ENCODE measurements at places on chromosomes 2 and 18. TPM values are rescaled to one million over a fixed set of nuclear protein-coding genes. Genes with fewer than 3 reads are reported as not detected.
A peak's percentile ranks its signal among the peaks of the same experiment; 100 is the strongest.

Gene VIT
- 6.8 TPM for total RNA-seq

Gene DLGAP1
- total RNA-seq, result 0.35 TPM

DNA sequence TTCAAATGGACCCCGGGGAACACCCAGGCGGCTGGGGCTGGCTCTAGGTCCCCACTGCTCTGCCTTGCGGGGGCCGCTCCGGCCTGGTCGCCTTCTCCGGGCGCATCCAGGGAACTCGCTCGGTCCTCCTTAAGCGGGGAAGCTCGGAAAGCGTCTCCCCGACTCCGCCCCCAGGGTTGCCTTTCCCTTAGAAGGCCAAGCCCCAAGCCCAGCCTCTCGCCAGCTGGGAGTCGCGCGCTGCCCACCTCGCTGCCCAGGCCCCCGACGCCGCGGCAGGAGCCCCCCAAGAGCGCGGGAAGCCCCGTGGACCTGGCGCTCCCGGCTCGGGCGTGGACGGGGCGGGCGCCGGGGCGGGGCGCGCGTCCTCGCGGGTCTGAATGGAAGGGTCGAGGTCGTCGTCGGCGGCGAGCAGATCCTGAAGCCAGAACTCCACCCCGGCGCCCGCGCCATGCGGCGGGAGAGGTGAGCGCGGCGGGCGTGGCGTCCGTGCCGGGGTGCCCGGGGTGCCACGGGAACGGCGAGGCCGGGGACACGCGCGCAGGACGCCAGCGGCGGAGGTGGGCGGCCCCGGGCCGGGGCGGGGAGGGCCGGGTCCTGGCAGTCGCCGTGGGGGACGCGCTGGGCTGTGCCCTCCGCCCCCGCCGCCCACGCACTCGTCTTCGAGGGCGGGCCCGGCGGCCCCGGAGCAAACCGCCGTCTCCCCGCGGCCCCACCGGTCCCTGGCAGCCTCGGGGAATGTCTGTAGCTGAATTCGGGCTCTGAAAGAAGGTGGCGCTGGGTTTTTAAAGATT is at the start of gene BOK:
BOK (plus strand) TSS at position 214 of the 791 bp plus-strand sequence. CDS start 739 bp downstream, outside the sequence.
- peak; percentile 59 for DNase-seq

DNA sequence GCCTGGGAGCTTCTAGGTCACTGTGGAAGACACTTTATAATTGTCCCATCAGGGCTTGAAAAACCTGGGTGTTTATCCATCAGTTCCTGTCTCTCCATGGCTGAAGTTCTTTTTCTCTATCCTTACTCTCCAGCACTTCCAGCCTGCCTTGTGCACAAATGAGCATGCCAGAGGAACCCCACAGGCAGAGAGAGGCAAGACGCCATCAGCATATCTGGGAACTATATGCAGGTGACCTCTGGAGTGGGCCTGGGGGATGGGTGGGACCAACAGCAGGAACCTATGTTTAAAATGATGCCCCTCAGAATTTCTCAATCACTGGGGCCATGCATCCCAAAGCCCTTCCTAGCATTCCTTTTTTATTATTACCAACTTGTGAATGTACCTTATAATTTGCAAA is 156.2 kb upstream of the PARD3B start:
- no peak for DNase-seq

DNA sequence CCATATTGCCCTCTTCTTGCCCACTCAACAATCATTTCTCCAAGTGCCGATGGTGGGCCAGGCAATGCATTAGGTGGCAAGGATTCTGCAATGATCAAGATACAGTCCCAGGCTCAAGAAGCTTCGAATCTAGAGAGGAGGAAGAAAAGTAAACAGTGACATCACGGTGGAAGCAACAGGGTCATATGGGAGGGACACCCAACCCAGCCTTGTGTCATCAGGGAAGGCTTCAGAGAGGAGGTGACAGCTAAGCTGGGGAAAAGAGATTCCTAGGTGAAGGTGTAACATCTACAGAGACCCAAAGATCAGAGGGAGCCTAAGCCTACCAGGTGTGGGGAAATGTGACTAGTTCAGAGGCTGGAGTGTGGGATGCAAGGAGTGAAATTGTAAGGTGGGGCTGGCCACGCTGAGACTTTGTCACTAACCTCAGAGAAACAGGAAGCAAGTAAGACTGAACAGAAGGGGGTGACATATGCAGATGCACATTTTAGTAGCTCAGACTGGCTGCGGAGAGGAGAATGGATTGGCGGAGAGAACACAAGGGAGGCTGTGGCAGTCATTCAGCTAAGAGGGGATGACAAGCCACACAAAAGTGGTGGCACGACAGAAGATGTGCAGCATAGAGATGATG is 104.9 kb downstream of the ANKRD44 start:
- no peak for DNase-seq

GRCh38 chr2:28287256-28287915 is 105.3 kb upstream of the FOSL2 start:
- no peak for DNase-seq

DNA sequence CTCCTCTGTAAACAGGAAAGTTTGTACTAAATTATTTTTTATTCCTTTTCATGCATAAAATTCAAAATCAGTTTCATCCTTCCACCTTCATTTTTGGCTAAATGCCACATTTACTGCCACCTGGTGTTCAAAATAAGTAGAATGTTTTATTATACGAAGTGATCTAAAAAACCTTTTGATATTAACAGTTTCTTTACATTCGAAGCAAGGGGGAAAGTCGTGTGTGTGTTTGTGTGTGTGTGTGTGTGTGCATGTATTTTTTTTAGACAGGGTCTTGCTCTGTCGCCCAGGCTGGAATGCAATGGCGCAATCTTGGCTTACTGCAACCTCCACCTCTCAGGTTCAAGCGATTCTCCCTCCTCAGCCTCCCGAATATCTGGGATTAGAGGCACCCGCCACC is 9.0 kb upstream of the SCN9A start:
- no peak for DNase-seq

DNA sequence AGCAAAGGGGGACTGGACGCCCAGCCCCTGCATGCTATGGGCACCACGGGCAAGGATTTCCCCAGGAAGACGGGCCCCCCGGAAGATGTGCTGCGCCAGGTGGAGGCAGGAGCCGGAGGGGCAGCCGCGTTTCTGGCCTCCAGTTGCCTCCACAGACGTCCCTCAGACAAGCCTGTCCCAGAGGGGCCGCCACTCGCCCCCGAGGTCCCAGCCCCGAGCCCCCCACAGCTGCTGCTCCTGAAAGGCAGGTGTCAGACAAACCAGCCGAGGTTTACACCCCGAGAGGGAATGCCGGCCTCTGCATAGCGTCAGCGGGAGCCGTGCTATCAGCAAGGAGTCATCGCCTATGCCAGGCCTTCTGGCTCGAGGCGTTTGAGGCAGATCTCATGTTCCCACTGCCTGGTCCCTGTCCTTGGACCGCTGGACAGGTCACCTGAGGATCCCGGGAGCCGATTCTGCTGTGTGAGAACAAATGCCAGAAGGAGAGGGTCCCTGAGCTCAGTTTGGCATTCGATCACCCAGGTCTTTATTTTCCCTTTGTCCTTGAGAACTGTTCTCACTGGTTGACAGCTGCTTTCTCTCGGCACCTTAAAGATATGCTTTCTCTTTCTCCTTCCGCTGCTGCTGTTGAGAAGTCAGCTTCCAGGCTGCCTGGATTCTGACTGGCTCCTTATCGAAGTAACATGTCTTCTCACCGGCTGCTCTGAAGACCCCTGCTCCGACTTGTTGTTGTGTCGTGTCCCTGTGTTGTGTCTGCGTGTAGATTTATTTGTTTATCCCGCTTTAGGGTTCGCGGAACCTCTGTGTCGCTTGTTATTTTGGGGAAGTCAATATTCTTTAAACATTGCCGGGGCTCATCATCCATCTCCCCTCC is 20.6 kb downstream of the CROCC2 start:
- peak; percentile 51 for DNase-seq

GRCh38 chr2:240024766-240025165 is 376 bp downstream of the NDUFA10 start:
- DNase-seq, result no peak

DNA sequence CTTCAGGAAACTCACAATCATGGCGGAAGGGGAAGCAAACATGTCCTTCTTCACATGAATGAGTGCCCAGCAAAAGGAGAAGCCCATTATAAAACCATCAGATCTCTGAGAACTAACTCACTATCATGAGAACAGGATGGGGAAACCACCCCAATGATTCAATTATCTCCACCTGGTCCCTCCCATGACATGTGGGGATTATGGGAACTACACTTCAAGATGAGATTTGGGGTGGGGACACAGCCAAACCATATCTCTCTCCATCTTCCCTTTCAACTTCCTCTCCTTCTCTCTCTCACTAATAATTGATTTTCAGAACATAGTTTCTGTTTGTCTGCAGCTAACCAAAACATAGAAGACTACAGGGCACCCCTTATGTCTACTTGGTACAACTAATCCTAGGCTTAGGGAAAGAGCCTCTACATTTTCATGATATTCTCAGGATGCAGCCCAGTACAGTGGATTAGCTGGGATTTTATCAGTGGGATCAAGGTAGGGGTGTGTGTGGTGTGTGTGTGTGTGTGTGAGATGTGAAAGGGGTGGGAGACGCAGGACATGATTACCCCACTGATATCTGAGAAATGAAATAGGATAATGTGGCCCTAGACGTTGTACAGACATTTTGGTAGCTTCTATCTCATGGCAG is 2.8 kb upstream of the ATF2 start:
- no peak for DNase-seq

DNA sequence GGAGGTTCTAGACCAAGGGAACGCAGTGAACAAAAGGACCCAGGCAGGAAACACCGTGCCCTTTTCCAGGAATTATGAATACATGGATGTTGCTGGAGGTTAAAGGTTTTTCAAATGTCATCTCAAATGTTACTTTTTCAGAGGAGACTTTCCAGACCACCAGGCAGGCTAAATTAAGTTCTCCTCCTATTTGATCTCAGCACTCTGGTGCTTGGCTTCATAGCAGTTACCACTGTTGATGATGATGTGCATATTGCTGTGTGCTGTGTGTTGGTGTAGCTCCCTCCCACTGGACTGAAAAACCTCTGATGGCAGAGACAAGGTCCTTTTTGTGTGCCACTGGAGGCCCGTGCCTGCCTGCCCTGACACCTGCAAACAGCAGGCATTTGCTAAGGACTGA is 137.3 kb upstream of the PTPRM start:
- no peak for DNase-seq

Gene ANO7
- total RNA-seq, result 2.0 TPM

DNA sequence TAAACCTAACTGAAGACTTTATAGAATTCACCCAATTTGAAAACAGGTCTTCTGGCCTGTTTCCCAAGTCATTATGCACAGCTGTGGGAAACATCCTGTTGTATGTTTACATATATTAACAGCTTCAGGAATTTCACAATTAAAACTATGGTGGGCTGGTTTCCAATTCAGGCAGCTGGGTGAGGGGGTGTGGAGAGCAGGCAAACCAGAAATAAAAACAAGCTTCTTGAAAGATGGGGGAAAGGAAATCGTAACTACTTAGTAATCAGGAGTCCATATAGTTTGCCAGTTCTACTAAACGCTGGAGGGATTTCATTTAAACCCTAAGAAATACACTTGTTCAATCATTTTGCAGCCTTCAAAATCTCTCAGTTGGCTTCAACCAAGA is 22.8 kb downstream of the ATP8B1 start:
- DNase-seq, result no peak

Gene NPPC
- total RNA-seq, result 7.0 TPM

DNA sequence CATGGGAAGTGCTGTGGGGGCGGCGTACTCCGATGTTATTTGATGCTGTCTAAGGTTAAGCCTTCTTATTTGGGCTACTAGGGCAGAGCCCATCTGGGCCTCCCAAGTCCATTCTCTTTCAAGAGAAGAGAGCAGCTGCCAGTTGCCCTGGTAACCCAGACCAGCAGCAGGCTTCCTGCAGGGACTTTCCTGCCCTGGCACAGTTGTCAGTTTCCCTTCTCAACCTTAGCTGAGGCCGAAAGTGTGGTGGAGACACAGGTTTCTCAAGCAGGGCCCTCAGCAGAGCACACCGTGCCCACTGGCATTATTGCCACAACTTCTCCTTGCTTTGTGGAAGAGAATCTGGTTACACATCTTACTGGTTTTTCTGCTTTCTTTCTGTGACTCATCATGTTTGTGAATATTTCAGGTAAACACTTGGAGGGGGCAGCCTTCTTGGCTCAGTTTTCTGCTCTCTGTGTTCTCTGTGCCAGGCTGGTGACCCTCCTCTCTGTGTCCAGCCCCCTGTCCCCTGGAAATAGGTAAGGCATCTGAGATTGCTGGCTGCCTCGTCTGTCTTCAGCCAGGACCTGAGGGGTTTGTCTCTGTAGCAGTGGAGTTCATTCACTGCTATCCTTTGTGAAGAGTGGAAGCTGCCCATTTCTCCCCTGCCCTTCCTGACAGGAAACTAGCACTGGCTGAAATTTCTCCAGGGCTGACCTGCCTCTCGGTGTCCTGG is 111.0 kb downstream of the B3GNT2 start:
- no peak for DNase-seq

Gene GALNT3
- not detected for total RNA-seq

DNA sequence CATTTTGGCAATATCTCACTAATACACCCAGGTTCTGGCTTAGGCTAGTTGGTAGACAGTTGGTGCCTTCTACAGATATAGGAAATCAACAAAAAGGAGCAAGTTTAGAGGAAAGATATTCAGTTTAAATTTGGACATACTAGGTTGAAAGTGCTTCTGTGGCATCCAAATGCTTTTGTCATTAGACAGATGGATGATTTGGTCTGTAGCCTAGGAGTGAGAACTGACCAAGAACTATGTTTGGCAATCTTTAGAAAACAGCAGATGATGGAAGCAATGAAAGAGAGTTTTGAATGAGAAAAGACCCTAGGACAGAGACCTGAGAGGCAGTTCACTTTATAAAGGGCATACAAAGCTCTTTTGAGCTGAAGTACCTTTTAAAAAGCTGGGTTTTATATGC is 201.3 kb upstream of the FSHR start:
- no peak for DNase-seq

GRCh38 chr2:136765256-136766072 is at the start of gene THSD7B:
Gene THSD7B (plus strand): TSS chr2:136765545. CDS start chr2:136882179, 116,634 bp downstream.
- no peak for DNase-seq

Gene LYG2
- not detected for total RNA-seq

Gene FAM161A
- 1.3 TPM for total RNA-seq

Gene ABCB11
- total RNA-seq, result not detected

DNA sequence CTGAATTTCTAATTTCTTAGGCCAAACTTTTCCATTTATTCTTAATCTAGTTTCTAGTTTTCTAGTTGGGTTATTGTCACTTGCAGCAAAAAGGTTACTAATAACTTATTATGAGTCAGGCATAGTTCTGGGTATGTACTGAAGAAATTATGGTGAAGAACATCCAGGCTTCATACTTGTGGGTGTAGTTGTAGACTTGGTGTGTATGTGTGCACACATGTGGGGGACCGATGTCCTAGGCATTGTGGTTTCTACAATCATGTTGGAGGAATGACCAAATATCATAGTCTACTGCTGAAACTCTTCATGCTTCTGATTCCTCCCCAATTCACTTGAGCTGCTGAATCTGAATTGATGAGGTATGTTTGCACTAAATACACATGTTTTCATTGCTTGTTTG is 141.2 kb downstream of the PMAIP1 start:
- no peak for DNase-seq

Gene TCF23
- total RNA-seq, result 0.68 TPM

Measured in heart left ventricle (tissue), 16 donors.